ENCODE measurements at places on chromosomes 16 and 17. TPM values are rescaled to one million over a fixed set of nuclear protein-coding genes. Genes with fewer than 3 reads are reported as not detected.
A peak's percentile ranks its signal among the peaks of the same experiment; 100 is the strongest.

DNA sequence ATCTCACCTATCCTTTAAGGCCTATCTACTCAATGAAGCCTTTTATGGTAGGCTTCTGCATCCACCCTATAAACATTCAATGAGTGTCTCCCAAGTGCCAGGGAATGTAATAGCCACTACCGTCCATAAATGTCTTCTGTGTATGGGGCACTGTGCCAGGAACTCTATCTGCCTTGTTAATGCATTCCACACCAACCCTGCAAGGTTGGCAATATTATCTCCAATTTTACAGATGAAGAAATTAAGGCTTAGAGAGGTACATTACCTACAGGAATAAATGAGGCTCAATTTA, 20.0 kb downstream of the MAP3K14 start:
- no peaks in the 10 kb centered on the region for H3K27me3 ChIP-seq
- H3K27ac ChIP-seq = peak overlapping the region; percentile 83
- DNase-seq = no peak
- no peaks in the 10 kb centered on the region for H3K36me3 ChIP-seq
- H3K4me3 ChIP-seq = peak overlapping the region; percentile 31

Gene KRT32
- polyA plus RNA-seq = not detected

Gene TBC1D3D
- polyA plus RNA-seq = 2.6 TPM

Gene ZPBP2
- not detected for polyA plus RNA-seq

DNA sequence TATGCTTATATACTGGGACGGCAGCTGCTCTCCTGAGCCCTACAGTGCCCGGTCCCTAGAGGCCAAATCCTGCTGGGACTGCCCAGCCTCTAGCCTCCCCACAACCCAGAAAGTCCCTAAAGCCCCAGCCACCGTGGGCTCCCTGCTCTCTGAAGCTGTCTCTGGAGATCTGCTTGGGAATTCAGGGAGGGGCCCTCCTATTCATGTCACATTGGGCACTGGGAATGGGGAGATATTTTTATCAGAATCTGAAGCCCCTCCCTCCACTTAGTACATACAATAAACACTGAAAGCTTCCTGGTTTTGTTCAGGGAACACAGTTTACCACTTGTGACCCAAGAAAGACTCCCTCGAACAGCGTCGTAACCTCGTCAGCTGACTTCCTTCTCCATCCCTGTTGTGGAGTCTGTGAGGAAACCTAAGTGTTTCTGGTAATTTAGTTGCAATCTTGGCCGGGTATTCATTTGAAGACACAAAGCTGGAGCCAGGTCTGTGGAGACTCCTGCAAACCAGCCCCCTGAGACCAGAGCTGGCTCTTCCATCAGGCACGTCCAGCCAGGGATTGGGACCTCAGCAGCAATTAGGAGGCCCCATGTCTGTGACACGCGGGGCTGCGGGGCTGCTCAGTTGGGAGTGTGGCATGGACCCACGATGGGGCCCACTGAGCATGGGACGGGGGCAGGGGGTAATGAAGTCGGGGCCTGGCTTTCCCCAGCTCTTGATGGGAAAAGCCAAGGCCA, 38.5 kb downstream of the PGS1 start:
- H3K4me1 ChIP-seq = peaks cover 59% of the 10 kb centered on the region
- H3K36me3 ChIP-seq = peaks cover 45% of the 10 kb centered on the region
- peak overlapping the region; percentile 27 for H3K4me3 ChIP-seq
- no peaks in the 10 kb centered on the region for H3K27me3 ChIP-seq

DNA sequence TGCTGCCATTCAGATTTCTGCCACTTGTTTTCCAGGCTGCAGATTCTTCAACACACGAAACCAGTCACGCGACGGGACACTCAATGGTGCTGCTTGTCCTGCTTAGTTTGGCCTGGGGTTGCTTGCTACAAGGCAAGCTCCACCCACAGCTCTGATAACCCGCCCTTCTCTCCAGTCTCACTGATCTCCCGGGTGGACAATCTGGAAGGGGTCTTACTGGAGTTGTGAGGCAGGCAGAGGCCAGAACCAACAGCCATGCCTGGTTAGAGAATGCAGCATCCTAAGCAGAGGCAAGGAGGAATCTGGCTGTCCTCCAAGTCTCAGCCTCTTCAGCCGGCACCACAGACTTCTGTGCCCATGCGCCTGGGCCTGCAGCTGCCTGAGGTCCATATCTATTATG, 119.1 kb downstream of the KCNJ12 start:
- H3K27ac ChIP-seq = no peak overlapping the region
- no peak overlapping the region for H3K4me3 ChIP-seq
- DNase-seq = no peak
- H3K4me1 ChIP-seq = no peaks in the 10 kb centered on the region
- no peaks in the 10 kb centered on the region for H3K36me3 ChIP-seq
- no peaks in the 10 kb centered on the region for H3K27me3 ChIP-seq

Gene TM4SF5
- polyA plus RNA-seq = not detected

DNA sequence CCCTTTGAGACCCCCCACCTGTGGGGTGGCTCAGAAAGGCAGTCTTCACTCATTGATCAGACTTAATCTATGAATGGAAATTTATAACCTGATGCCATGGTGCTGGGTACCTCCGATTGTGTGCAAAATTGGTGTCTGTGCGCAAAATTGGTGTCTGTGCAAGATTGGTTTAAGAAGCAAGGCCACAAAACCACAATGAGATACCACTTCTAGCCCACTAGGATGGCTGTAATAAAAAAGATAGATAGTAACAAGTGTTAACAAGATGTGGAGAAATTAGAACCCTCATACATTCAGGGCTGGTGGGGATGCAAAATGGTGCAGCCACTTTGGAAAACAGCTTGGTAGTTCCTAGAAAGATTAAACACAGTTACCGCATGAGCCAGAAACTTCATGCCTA, 13.9 kb upstream of the CSNK2A2 start:
- no peak overlapping the region for H3K4me3 ChIP-seq
- H3K27ac ChIP-seq = no peak overlapping the region
- H3K27me3 ChIP-seq = no peaks in the 10 kb centered on the region
- H3K4me1 ChIP-seq = no peaks in the 10 kb centered on the region
- no peaks in the 10 kb centered on the region for H3K36me3 ChIP-seq
- no peak for DNase-seq

DNA sequence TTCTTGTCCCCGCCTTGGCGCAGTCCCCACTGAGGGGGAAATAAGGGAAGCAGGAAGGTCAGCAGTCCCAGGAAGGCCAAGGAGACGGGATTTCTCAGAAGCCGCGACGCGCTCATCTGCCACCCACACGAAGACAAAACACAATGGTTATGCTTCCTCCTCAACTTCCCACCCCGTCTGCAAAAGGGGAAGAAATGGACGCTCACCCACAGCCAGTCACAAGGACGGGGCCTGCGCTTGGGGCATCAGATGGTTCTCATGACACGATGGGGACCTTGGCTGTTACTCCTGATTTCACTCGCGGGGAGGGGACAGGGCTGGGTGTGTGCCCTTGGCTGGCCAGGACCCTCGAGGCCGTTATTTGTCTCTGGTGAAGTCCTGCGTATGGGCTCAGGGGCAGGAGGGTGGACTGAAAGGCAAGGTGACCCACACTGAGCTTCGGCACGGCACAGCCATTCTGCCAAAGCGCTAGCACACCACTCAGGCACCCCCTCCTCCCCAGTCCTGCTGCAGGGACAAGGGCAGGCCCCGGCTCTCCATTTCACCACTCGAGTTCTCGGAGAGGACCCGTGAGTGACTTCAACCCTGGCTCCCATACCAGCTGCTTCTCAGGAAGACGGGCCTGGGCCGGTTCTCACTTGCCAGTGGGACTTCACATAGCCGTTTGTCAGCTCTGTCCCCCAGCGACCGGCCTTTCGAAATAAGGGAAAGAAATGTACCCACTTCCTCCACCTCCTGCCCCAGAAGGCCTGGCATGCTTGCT, 84.5 kb downstream of the ABR start:
- no peaks in the 10 kb centered on the region for H3K27me3 ChIP-seq
- peaks cover 71% of the 10 kb centered on the region for H3K4me1 ChIP-seq
- DNase-seq = peak; percentile 86

DNA sequence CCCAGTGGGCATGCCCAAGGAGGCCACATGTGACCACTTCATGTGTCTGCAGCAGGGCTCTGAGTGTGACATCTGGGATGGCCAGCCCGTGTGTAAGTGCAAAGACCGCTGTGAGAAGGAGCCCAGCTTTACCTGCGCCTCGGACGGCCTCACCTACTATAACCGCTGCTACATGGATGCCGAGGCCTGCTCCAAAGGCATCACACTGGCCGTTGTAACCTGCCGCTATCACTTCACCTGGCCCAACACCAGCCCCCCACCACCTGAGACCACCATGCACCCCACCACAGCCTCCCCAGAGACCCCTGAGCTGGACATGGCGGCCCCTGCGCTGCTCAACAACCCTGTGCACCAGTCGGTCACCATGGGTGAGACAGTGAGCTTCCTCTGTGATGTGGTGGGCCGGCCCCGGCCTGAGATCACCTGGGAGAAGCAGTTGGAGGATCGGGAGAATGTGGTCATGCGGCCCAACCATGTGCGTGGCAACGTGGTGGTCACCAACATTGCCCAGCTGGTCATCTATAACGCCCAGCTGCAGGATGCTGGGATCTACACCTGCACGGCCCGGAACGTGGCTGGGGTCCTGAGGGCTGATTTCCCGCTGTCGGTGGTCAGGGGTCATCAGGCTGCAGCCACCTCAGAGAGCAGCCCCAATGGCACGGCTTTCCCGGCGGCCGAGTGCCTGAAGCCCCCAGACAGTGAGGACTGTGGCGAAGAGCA, 4.4 kb downstream of the WFIKKN2 start:
- peaks cover 8% of the 10 kb centered on the region for H3K27me3 ChIP-seq
- no peaks in the 10 kb centered on the region for H3K4me1 ChIP-seq
- DNase-seq = no peak
- no peaks in the 10 kb centered on the region for H3K36me3 ChIP-seq

Gene VASN
- not detected for polyA plus RNA-seq

Gene PLCG2
- 35.5 TPM for polyA plus RNA-seq

- DNase-seq = no peak
- no peak overlapping the region for H3K4me3 ChIP-seq
- H3K27me3 ChIP-seq = no peaks in the 10 kb centered on the region
- no peaks in the 10 kb centered on the region for H3K36me3 ChIP-seq
- H3K4me1 ChIP-seq = peaks cover 49% of the 10 kb centered on the region
These were observed 2.7 kb upstream of the C16orf74 start for GRCh38 chr16:85753559-85753958.

GRCh38 chr16:12171206-12171605, 194.7 kb downstream of the SNX29 start:
- H3K27ac ChIP-seq = no peak overlapping the region
- H3K4me1 ChIP-seq = no peaks in the 10 kb centered on the region
- DNase-seq = no peak
- H3K36me3 ChIP-seq = peaks cover 28% of the 10 kb centered on the region

DNA sequence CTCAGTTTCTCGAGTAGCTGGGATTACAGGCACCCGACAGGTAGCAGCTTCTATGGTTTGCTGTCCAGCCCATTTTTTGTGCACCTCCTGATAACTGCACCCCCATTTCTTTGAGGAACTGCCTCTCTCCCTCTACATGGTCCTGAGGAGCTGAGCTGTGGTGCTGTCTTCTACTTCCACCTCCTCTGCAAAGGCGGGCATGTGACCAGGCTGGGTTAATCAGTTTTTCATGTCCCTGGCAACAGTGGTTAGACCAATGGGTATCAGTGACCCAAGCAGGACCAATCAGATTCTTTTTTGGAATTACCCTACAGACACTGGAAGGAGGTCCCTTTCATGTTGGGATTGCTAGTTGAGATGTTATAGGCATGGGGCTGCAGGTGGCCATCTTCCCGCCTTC, 41.3 kb downstream of the TBX21 start:
- no peak for DNase-seq
- H3K4me3 ChIP-seq = no peak overlapping the region
- no peak overlapping the region for H3K27ac ChIP-seq
- H3K4me1 ChIP-seq = peaks cover 8% of the 10 kb centered on the region
- no peaks in the 10 kb centered on the region for H3K36me3 ChIP-seq

DNA sequence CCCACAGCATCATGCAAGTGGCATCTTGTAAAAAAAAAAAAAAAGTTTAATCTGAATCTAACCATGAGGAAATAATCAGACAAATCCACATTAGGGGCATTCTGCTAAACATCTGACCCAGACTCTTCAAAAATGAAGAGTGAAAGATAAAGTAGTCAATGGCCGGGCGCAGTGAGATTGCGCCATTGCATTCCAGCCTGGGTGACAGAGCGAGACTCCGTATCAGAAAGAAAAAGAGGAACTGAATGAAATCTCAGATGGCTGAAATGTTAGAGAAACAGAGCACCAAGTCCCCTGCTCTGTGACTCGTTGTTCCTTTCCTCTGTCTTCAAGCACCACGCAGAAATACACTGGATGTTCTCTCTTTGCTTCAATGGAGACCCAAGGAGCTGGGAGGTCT, 12.7 kb upstream of the RNF135 start:
- H3K27ac ChIP-seq = peak overlapping the region; percentile 91
- H3K36me3 ChIP-seq = peaks cover 10% of the 10 kb centered on the region
- peaks cover 99% of the 10 kb centered on the region for H3K4me1 ChIP-seq
- H3K4me3 ChIP-seq = peak overlapping the region; percentile 46
- H3K27me3 ChIP-seq = no peaks in the 10 kb centered on the region

DNA sequence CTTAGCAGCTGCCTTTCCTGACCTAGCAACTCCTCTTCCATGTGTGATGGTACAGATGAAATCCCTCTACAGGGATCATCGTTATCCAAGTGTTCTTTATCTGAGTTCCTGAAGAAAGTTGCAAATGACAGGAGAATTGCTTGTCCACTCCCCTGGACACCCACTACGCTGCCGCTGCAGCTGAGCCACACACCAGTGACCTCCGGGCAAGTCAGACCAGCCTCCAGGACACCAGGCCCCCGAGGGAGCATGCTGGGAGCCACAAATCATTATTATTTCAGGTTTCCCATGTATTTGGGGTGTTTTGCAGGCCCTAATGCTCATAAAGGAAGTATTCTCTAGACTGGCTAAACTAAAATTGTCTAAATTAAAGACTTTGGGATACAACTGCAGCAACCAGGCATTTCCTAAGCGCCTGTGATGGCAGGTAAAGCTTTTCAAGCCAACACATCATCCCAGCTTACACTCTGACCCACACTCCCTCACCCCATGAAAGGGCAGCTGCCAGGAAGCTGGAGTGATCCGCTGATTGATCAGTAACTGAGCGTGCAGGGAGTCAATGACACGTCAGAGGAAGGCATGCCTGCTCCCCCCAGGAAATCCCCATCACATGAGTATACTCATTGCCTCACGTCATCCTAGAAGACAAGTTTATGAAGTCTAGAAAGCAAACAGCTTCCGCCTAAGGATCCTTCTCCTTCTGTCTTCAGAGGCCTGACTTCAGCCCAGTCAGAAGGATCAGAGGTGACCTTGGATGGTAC, 14.4 kb downstream of the FA2H start:
- no peaks in the 10 kb centered on the region for H3K4me1 ChIP-seq
- no peak for DNase-seq
- H3K4me3 ChIP-seq = no peak overlapping the region
- H3K27ac ChIP-seq = no peak overlapping the region
- no peaks in the 10 kb centered on the region for H3K36me3 ChIP-seq

Gene ITGA2B
- polyA plus RNA-seq = 1.2 TPM

Measured in CD14-positive monocyte (primary cell).